ENCODE measurements at places on chromosomes 5 and 9.
A peak's percentile ranks its signal among the peaks of the same experiment; 100 is the strongest.

DNA sequence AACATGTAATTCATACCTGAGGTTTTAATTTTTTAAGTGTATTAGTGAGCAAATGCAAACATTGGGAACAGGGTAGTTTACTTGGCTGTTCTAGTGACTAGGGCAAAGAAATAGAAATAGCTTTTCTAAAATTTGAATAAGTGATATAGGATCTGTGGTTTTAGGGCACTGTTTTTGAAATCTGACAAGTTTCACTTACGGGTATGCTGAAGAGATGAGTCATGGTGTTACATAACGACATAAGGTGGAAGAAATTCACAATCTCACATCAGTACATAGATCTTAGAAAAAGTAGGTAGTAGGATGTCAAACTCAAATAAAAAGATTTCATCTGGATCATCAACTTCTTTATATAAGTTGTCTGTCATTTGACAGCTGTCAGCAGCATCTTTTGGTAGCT lies 772.3 kb downstream of the MAT2B start:
- DNase-seq, result no peak

GRCh38 chr5:66498791-66499207 lies 97.4 kb upstream of the MAST4 start:
- no peak for DNase-seq

- no peak for DNase-seq
Measured at GRCh38 chr9:567747-568305, 273.7 kb upstream of the DMRT1 start.

DNA sequence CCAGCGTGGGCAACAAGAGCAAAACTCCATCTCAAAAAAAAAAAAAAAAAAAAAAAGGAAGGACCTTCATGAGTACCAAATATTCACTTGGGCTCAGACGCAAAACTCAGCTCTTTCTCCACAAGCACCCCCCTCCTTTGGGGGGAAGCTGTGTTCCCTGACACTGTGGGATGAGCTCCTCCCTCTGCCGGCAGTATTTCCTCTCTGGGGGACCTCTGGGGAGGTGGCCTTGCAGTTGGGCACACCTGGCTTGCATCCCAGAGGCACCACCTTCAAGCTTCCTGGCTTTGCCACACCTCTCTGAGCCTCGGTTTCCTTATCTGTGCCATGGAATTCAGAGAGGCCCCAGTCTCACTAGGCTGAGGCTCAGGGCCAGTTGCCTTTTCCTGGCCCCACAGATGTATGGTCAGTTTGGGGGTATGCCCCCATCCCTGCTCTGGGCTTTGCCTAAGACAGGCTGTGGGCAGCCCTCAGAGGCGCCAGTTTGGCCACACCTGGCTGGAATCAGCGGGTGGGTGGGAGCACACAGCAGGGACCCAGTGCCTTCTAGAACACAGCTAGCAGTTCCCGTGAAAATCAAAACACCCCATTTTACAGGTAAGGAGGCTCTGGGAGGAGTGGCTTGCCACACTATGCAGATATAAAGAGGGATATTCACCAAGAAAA lies 157.5 kb upstream of the IER5L start:
- DNase-seq, result no peak

- DNase-seq, result no peak
Measured at GRCh38 chr5:56069652-56070226, 75.0 kb upstream of the IL6ST start.

- no peak for DNase-seq
Measured at GRCh38 chr5:149037817-149038216, 25.0 kb downstream of the SH3TC2 start.

GRCh38 chr9:38127271-38127839 lies 58.3 kb upstream of the SHB start:
- no peak for DNase-seq

- DNase-seq, result no peak
Measured at GRCh38 chr5:65986796-65987195, 60.4 kb downstream of the ERBIN start.

- DNase-seq, result no peak
Measured at GRCh38 chr9:136599811-136600660, 54.2 kb upstream of the NOTCH1 start.

- DNase-seq, result no peak
Measured at GRCh38 chr9:77647267-77648233, 572 bp downstream of the GNA14 start.

DNA sequence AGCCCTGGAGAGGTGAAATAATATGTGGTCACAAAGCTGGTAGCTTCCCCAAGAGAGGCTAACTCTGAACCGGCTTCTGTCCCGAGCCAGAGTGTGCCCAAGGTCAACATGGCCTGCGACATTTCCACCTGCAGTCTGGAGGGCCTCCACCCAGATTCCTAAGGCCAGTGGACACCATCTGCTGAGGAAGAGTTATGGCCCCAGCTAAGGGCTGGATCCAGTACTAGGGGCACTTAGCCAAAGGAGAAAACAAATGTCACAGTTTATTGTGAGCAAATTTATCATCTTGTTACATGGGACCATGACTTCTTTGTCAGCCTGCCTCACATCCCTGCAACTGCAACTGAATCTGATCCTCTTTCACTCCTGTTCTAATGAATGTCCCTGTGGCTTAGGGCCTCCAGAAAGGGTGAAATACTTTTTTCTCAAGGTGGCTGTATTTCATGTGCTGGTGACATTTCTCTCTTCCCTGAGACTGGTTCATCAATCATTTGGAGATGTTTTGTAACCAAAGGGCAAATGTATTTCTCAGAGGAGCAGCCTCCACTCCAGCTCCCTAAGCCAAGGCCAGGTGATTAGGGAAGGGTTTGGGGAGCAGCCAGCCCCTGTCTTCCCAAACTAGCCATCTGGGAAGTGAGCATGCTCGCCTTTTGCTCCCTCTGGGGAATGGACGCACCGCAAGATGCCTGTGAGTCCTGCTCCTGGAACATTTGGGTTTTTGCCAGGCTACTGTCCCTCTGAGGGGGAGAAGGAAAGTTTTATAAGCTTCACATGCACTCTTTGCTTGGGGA lies 148.3 kb downstream of the CMYA5 start:
- DNase-seq, result no peak

DNA sequence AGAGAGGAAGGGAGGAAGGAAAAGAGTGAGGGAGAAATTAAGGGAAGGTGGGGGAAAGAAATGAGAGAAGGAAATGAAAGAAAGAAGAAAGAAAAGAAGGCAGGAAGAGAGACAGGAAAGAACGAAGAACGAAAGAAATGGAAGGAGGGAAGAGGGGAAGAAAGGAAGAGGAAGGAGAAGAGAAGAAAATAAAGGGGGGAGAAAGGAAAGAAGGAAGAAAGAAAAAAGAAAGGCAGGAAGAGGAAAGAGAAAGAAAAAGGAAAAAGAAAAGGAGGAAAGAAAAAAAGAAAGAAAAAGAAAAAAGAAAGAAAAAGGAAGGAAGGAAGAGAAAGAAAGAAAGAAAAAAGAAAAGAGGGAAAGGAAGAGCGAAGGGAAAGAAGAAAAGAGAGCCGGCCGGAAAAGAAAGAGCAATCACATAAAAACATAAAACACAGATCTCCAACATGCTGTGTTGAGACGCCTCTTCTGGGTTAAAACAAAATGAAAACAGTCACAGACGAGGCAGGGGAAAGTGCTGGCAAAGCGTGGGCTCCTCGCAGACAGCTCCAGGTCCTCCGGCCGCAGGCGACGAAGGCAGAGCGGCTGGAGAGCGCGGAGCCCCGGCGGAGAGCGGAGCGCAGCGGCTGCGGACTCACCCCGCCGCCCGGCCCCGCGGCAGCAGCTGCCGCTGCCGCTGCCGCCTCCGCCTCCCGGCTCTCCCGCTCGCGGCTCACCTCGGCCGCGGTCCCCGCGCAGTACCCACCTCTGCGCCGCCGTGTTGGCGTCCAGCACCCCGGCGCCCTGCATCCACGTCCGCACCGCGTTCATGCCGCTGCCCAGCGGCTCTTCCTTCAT lies 896 bp downstream of the EBF1 start:
- peak; percentile 48 for DNase-seq

DNA sequence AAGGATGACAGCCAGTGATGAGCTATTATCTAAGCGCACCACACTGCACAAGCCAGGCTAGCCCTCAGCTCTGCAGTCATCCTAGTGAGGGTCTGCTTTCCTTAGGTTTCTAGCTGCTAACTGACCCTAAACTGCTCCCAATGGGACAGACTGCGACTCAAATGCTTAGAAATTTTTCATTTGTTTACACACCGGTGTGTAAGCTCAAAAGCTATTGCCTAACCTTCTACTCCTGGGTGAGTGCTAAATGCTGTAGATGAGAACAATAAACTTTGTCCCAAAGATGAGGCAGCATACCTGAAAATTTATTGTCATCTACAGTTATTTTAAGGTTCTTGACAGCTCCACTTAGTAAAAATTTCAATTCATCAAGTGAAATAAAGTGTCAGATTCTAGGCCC lies 311.4 kb downstream of the TMEM167A start:
- DNase-seq, result peak; percentile 42

GRCh38 chr9:37325778-37326177 lies 96.7 kb upstream of the GRHPR start:
- no peak for DNase-seq

- DNase-seq, result no peak
Measured at GRCh38 chr5:128228008-128228407, 144.4 kb downstream of the SLC12A2 start.

GRCh38 chr5:34930462-34930844 lies 1.1 kb downstream of the DNAJC21 start:
- DNase-seq, result no peak

- DNase-seq, result no peak
Measured at GRCh38 chr5:67817652-67818051, 397.9 kb upstream of the PIK3R1 start.

DNA sequence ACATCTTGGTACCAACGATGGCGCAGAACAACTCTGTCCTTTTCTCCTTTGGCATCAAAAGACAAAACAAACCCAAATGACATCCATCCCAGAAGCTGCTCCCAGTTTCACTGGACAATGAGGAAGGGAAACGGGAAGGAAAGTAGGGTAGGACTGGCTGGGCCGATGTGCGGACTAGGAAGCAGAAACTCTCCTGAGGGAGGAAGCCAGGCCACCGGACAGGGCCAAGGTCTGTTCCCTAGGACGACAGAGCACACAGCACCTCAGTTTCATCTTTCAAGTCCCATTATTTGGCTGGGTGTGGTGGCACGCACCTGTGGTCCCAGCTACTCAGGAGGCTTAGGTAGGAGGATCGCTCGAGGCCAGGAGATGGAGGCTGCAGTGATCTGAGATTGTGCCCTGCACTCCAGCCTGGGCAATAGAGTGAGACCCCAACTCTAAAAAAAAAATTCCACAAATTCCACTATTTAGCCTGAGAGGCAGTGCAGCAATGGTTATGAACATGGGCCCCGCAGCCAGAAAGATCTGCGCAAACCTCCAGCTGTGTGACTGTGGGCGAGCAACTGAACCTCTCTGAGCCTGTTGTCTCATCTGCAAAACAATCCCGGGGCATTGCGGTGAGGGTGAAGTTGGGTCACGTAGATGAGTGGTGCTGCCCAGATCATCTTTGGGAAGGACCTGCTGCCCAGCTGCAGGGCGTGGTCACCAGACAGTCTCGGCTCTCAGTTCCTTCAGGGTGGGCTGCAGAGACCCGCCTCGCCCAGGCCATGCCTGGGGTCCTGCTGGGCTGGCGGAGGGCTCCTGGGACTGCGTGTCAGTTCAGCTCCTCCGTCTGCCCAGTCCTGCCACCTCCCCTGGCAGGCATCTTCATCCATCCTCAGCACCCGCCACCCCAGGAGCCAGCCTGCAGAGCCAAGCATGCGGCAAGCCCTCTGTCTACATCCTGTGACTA lies 101.2 kb upstream of the RAPGEF1 start:
- no peak for DNase-seq

DNA sequence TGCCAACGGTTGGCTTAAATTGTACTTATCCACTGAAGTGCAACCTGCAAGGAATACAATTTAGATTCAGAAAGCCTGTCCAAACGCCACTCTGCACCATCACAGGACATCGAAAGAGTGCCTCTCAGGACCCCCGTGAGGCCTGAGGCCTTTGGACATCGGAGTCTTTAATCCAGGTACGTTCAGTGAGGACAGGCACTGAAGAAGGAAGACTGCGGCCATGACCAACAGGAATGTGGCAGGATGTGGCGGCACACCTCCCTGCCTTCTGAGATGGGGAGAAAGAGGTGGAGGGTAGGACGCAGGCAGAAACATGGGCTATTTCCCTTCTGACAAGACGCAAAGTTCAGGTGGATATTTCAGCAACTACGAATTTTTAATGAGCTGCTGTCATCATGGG lies 205.8 kb downstream of the FANCC start:
- no peak for DNase-seq

DNA sequence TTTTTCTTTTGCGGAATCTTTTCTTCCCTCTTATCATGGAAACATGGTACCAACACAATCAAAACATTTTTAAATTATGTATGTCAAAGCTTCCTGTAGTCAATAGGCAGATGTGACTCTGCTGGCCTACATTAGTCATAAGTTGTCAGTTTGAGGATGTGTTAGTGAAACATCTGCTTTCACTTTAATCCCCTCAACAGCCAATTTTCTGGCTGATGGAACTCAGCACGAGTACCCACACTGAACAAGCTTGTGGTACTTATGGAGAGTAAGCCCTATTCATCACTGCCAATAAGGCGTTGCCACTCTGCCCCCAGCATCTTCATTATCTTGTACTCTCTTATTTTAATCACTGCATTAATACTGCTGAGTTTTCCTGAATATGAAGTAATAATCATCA lies 1034.4 kb downstream of the CDH9 start:
- DNase-seq, result no peak

DNA sequence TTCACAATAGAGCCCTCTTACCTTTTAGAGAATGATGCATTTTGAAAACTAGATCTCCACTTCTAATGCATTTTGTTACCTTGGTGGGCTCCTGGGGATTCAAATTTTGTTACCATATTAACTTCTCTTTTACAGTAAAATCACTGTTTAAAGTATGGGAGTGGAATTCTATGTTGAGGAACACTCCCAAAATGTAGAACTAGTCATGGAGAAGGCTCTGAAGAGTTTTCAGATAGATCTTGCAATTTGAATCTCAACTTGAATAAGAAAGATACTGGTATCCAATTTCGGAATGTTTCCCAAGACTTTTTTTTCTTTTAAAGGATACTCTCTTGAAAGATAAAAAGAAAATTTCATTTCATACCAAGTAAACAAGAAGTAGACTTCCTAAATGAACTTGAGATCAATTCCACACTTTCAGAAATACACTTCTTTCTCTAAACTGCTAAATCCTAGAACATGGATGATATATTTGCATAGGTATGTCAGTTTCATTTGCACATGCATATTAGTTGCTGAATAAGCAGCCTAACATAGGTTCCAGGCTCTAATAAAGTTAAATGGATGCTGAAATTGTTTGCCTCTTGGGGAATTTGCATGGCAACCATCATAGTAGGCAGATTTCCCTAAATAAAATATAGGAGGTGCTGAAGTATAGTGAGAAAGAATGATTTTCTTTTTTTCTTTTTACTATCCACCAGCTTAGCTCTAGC lies 205.4 kb downstream of the ADAMTS6 start:
- DNase-seq, result no peak

- DNase-seq, result no peak
Measured at GRCh38 chr5:81904166-81904565, 67.7 kb upstream of the ATG10 start.

All from HuH-7 (cell line).